Activated T-cell treated with anti-CD3 and anti-CD28 coated beads, Interleukin-2, amount 50 U/mL, for 72 hours (primary cell): ENCODE measurements at places on chromosomes 13 and 19.

- peak; percentile 59 for DNase-seq
These were observed 26.1 kb upstream of the CYP2A7 start for GRCh38 chr19:40907968-40908735.

DNA sequence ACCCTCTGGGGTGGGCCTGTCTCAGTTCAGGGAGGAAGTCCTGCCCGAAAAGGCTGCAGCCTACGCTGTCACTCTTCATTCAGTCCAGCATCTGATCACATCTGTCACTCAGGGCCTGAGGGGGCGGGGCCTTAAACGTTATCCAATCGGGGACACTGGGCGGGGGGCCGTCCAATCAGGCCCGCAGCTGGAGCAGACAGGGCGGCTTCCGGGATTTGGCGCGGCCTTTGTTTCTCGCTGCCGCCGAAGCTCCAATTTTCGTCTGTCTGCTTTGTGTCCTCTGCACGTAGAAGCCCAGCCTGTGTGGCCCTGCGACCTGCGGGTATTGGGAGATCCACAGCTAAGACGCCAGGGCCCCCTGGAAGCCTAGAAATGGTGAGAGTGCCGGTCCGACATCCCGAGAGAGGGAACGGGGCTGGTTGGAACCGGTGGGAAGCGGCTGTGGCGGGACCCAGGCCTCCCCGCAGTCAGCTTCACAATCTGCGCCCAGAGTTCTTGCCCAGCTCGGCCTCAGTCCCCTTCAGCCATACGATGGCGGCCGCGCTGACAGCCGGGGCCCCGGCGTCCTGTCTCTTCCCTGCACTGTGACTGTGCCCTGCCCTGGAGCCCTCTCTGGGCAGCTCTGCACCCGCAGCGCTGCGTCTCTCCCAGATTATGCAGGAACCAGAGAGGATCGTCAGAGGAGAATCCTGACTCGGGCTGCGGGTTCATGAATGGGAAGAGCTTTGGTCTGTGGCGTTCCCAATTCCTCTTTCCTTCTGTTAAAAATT, at the start of gene ZNF730:
ZNF730 (plus strand) TSS at position 224 of the 770 bp plus-strand sequence; CDS start at position 373, 149 bp downstream.
- peak; percentile 47 for DNase-seq

- no peak for DNase-seq
These were observed 4.2 kb downstream of the LGALS7B start for GRCh38 chr19:38793177-38793576.

DNA sequence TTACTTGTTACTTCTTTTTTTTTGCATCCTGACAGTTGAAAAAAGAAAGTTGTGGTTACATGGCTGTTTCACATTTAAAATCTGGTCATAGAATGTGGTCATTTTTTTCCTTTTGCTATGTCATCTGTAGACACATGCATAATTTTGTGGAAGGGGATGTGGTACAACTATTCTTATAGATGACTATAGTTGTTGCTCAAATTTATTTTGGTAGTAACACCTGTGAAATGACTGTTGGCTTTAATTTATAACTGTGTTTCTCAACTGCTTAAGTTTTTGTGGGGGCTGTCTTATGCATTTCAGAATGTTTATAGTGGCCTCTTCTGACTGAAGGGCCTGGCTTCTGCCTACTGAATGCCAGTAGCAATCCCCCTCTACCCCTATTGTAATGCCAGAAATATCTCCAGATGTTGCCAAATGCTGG, 130.5 kb downstream of the PAN3 start:
- peak; percentile 6 for DNase-seq

DNA sequence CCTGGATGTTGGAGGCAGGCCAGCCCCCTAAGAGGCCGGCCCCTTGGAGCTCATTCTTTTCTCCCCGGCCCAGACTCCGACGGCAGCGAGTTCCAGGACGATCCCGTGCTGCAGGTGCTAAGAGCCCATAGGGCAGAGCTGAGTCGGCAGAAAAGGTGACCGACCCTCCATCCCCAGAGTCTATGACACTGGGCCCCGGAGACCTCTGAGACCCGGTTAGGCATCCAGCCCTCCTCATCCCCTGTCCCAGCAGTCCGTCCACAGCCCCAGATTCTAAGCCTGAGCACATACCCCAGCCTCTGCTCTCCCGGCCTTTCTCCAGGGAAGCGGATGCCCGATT, 7.3 kb upstream of the ARHGAP33 start:
- DNase-seq, result no peak

DNA sequence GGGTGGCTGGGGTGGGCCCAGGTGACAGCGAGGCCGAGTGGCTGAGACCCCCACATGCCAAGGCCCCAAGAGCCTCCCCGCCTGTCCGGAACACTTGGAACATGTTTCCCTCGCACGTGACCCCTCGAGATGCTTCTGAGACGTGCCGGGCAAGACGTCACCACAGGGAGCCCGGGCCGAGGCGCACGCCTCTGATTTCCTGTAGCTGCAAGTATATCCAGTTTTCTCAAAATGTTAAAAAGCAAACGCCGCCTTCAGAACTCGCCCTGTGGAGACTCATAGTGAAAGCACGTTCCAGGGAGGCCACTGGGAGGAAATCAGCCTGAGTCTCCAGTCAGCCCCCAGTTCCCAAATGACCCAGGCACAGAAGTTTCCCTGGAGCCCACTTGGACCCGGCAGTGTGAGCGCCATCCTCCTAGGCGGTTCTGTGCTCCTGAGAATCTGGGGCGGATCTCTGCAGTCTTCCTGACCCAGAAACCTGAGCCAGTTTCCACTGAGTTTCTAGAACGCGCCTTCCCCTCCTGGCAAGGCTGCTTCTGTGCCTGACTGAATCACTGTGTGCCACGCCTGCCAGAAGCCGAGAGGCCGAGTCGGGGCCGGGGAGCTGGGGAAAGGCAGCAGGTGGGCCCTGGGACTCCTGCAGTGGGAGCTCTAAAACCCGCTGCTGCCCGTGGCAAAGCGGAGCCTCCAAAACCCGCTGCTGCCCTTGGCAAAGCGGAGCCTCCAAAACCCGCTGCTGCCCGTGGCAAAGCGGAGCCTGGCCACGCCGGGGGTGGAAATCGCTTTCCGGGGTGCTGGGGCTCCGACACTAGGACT, 179.3 kb downstream of the KDM4B start:
- no peak for DNase-seq

DNA sequence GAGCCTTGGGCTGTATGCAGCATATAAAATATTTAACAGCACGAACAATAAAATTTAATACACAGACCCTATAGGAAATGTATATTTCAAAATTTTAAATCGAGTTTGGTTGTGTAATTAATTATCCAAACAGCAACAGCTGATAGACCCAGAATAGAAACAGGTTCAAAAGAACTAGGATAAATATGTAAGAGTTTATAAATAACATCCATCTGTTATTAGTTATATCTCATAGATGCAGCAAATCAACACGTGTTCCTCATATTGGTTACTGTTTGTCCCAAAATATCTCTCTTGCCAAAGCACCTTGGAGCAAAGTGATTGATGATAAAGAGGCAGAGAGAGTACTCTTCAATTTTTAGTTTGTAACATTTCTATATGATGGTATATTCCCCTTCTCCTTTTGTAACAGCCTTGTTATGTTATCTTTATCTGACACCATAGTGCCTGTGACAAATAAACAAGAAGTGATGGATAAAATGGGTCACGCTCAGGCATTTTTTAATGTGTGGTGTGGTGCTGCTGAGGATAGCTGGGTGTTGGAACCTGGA, 260.6 kb upstream of the NBEA start:
- no peak for DNase-seq
